Activated CD8-positive, alpha-beta T cell treated with anti-CD3 and anti-CD28 coated beads, Interleukin-2, amount 10 ng/mL, durations not matched to agents 7 days and 5 days (primary cell): ENCODE measurements at places on chromosomes 1 and 21. TPM values are rescaled to one million over a fixed set of nuclear protein-coding genes. Genes with fewer than 3 reads are reported as not detected.

DCLRE1B gene
- 19.7 TPM for total RNA-seq

TCHHL1 gene
- total RNA-seq: not detected

NTNG1 gene
- not detected for total RNA-seq

H6PD gene
- 9.7 TPM for total RNA-seq

BGLAP gene
- 2.8 TPM for total RNA-seq

TRIM67 gene
- total RNA-seq: not detected

UMODL1 gene
- not detected for total RNA-seq

KRTAP19-1 gene
- not detected for total RNA-seq

FAM72B gene
- total RNA-seq: 30.8 TPM

RNF207 gene
- 1.6 TPM for total RNA-seq

YOD1 gene
- total RNA-seq: 7.7 TPM

OR2G6 gene
- not detected for total RNA-seq
